ENCODE measurements at places on chromosomes 6 and 20.

DNA sequence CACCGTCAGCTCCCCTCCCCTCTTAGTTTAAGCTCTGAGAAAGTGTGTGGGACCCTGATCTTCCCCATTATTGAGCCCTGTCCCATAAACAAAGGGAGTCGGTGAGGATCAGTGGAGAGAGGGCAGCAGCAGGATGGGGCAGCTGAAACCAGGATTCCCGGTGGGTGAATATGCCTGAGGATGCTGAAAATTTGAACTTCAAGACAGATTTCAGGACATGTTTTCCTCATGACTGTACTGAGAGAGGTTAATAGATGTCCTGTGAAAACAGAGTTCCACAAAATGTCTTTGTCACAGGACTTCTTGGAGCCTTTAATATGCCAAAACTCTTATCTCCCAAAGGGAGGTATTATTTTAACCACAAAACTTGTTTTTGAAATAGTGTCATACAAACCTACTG lies 53.5 kb upstream of the SLC22A16 start:
- no peak for DNase-seq

DNA sequence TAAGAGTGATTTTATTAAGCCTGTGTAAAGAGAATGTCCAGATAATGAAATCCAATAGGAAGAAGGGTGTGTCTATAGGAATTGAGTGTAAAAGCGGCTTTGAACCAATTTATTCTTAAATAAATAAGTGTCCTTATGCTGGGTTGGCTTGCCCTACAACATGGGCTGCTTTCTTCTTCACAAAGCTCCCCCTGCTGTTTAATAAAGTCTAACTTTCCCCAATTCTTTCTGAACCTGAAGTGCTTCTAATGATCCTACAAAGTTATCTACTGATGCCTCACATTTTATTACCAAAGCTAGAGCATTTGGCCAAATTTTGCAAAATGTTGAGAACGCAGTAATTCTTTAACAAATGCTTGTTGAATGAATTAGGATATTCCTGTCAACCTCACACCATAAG lies 36.3 kb upstream of the SIRT5 start:
- DNase-seq, result no peak

DNA sequence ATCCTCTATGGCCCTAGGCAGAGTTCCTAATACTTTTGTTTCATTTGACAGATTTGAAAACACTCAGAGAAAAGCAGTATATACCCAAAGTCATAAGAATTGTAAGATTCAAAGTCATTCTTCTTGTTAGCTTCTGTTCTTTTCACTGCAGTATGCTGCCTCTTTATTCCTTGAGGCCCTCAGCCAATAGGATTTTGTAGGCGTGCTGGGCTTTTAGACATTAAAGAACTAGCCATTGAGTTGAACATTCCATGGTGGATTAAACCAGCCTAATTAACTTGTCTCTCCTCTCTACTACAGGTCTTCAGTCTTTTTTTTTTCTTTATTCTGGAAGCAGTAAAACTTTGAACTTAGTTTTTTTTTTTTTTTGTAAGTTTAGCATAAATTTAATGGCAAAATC lies 186.3 kb downstream of the PLCB4 start:
- no peak for DNase-seq

DNA sequence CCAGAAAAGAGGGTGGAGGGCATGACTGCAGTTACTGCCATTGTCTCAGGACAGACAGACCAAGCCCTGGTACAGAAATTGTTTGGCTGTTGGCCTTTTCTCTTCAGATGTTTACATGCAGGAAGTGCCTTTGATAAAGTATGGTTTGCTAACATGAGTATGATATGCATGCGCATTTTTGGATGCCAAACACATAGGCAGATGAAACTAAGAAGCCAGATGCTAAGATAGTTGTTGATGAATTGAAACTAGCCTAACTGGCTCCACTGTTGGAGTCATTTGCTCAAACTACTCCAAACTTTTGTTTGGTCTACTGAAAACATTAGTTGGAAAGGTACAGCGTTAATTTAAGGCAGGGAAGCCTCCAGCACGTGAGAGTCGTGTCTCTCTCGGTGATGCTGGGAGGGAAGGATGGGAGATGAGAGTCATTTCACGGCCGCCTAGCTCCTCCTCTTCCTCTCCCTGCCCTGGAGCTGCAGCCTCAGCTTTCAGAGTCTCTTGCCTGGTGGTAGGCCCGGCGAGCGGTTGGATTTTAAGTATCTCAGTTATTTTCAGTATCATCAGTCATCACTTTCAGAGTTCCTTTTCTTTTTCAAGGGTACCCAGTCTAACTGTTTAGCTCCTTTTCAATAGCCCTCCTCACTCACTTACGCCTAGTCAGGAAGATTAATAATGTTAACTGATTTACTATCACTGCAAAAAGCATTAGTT lies 29.7 kb downstream of the RREB1 start:
- peak; percentile 66 for DNase-seq

- DNase-seq, result no peak
Observed at GRCh38 chr20:40016392-40016791, 672.6 kb downstream of the MAFB start.

DNA sequence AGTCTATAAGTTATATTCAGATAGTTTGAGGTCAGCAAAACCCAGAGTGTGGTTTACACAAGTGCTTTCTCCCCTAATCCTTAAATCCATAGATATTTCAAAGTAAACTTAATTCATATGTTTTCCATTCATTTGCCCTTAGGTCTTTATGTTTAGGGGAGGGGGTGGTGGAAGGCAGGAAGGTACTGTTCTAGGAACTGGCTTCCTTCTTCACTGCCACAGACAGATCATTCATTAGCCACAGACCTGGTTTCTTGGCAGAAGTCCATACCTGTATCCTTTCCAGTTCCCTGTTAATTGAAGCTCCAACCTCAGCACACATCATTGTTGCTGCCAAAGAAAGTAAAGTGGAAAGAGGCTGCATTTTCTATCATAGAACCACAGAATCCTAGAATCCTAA lies 123.0 kb downstream of the AIG1 start:
- no peak for DNase-seq

- no peak for DNase-seq
Observed at GRCh38 chr6:106927531-106928398, 46.8 kb downstream of the CD24 start.

- no peak for DNase-seq
Observed at GRCh38 chr6:168054765-168055560, 24.0 kb downstream of the FRMD1 start.

GRCh38 chr6:4941782-4942672 lies 61.8 kb downstream of the RPP40 start:
- DNase-seq, result peak; percentile 28

DNA sequence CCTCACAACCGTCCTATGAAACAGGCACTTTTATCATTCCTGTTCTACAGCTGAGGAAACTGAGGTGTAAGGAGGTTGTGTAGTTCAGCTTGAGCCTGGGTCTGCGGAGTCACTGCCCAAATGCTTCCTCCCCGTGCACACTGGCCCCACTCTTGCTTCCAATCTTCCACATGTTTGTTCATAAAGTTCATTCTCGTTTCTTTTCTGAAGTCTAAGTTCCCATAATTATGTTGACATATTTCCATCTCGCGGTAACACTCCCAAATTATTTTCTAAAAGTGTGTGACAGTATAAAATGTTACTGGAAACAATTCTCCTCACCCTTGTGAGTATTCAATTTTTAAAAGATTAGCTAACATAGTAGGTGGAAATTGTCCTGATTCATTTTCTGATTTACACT lies 106.9 kb downstream of the SLC22A3 start:
- DNase-seq, result no peak

- DNase-seq, result no peak
Observed at GRCh38 chr6:158595223-158595622, 35.3 kb downstream of the TMEM181 start.

- DNase-seq, result no peak
Observed at GRCh38 chr6:90214461-90214860, 82.2 kb downstream of the BACH2 start.

- DNase-seq, result no peak
Observed at GRCh38 chr20:16692009-16692408, 37.8 kb upstream of the SNRPB2 start.

DNA sequence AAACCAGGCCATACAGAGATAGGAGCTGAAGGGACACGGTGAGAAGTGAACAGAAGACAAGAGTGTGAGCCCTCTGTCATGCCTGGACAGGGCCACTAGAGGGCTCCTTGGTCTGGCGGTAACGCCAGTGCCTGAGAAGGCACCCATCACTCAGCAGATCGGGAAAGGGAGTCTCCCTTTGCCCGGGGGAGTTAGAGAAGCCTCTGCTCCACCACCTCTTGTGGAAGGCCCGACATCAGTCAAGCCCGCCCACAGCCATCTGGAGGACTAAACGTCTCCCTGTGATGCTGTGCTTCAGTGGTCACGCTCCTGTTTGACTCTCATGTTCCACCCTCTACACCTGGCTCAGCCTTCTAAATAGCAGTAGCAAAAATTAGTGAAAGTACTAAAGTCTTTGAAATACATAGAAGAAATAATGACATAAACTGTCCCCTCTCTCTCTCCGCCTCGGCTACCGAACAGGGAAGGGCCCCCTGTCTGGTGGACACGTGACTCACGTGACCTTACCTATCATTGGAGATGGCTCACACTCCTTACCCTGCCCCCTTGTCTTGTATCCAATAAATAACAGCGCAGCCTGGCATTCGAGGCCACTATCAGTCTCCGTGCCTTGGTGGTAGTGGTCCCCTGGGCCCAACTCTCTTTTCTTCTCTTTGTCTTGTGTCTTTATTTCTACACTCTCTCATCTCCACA lies 66.7 kb downstream of the RPP21 start:
- DNase-seq, result peak; percentile 61

DNA sequence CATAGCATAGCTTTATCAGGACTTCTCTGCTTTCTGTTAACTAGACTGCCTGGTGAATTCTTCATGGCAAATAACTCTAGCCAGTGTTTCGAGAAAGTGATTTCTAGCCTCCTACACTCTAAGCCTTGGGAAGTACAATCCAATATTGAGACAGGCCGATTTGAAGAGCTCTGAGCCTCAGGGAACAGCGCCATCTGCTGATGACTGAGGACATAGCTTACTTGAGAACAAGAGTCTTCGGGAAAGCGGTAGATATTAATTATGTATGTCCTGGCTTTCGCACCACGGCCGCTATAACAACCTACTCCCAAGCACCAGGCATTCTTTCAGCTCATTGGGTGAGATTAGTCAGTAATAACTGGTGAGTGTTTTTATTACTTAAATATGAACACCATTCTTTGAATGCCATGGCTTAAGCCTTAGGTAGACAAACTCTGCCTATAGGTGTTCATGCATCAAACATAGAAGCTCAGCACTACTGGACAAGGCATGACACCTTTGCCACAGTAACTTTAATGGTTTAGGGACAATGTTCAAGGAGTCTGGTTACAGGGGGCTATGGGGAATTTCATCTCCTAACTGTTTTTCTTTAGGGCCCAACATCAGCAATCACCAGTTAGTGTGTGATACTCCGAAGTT lies 518.6 kb downstream of the BMP2 start:
- DNase-seq, result no peak

DNA sequence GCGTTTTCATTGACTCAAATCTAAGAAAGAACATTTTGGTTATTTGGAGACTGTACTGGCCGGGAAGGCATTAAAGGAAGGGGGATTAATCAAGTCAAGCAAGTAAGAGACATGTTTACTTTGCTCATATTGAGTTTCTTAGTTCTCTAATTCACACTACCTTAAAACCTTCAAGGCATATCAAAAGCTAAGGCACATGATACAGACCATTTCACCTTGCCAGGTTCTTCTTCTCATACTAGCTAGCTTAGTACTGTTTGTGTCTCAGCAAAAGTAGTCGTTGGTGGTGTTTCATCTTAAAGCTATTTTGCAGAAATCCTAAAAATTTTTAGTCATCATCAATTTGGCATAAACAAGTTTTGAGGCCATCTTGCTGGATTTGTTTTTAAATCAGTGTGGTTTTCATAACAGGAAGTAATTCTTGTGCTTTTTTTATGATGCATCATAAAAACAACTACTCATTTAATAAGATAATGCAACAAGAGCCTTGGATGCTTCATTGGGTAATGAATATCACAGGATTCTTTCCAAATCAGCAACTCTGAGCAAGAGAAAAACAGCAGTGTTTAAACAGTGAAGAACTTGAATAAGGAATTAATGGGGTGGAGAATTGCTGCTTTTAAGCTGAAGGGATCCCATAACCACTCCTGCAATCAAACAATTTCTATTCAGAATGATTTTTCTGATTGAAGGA lies 425.3 kb downstream of the EPM2A start:
- no peak for DNase-seq

DNA sequence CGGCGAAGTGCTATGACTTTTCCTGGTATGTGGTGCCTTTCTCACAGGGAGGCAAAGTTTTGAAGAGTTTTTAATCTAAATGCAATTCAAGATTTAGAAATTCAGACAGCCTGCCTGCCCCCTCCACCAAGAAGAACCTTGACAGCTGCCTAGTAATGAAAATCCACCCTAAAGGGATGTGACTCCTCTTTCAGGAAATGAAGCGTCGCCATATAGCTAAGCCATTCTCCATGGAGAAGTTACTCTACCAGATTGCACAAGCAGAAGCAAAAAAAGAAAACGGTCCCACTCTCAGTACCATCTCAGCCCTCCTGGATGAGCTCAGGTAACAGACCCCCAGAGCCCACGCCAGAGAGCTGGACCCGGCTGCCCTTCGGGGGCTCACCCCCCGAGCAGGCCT lies 150.1 kb downstream of the DTNBP1 start:
- no peak for DNase-seq

DNA sequence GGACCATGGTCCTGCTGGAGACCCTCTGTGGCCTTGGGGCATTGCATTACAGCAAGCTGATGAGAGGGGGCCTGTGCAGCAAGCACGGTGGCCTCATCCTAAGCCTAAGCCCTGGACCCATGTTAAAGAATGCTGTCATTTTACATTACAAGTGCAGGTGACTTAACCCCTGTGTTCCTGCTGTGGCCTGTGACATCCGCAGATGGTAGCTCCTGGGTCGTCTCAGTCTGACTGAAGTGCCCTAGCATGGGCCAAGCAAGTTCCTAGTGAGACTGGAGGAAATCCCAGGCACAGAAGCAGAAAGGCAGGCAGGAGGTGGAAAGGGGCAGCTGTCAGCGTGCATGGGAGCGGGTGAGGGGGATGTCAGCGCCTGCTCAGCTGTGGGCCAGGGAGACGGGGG lies 252.4 kb downstream of the FNDC1 start:
- DNase-seq, result no peak

DNA sequence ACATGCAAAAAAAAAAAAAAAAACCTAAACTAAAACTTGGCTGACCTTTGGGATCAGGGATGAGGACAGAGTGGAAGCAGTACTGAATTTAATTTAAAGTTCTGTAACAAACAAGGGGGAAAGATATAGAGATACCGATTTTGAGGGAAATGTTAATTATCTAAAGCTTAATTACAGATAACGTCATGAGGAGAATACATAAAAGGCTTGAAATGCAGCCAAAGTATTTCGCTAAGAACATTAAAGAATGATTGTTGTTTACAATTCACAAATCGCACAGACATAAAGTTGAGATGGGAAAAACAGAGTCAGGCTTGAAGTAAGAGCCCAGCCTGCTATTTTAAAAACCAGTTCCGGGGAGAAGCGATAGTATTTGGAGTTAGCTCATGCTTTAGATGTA lies 208.0 kb upstream of the SASH1 start:
- DNase-seq, result no peak

GRCh38 chr6:35453236-35453635 lies 1.1 kb downstream of the FANCE start:
- DNase-seq, result no peak

Data from CD4-positive, alpha-beta T cell treated with Interleukin-6 at 100 ng/mL for 8 hours (primary cell).